ENCODE measurements at places on chromosomes 2 and 18.

DNA sequence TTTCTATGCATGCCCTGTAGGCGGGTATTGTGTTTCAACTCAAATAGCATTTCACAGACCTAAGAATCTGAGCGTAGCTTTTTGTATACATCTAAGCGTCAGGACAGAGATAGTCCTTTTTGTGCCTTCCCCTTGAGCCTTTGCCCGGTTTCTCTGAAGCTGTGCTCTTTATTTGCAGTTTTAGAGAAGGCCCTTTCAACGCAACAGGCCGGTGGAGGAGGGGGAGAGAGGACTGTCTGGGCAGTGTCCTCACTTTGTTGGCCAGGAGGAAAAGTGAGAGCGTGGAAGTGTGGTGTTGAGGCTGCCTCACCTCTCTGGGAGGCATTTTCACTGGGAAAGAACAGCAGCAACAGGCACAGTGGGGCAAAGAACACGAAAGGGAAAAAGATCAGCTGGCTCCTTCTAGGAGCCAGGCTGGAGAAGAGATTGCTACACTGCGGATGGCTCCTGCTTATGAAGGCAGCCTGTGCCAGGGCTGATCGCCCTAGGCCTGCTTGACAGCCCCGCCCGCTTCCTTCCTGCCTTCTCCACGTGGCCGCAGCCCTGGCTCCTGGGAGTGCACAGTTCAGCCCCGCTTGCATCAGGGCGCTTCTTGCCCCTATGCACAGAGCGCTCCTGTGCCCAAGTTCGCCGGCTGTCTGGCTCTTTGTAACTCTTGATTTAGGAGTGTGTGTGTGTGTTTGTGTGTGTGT, 195.6 kb upstream of the POU3F3 start:
- no peak for DNase-seq

DNA sequence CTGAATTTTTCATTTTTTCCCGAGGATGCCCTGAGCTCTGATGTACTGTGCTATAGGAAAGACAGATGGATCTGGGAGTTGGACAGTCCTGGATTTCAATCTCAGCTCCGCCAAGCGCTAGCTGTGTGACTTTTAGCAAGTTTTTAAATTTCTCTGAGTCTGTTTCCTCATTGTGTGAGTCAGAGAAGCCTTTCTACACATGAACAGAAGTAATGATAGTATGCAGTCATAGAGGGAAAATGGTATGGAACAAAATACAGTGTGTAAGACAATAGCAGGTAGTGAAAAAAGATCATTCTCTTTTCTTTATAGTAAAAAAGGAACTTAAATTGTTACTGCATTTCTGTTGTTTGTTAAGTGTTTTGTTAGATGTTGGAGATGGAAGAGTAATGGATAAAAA, 52.4 kb upstream of the PPM1B start:
- no peak for DNase-seq

GRCh38 chr2:109102588-109103233, 26.3 kb upstream of the SH3RF3 start:
- no peak for DNase-seq

DNA sequence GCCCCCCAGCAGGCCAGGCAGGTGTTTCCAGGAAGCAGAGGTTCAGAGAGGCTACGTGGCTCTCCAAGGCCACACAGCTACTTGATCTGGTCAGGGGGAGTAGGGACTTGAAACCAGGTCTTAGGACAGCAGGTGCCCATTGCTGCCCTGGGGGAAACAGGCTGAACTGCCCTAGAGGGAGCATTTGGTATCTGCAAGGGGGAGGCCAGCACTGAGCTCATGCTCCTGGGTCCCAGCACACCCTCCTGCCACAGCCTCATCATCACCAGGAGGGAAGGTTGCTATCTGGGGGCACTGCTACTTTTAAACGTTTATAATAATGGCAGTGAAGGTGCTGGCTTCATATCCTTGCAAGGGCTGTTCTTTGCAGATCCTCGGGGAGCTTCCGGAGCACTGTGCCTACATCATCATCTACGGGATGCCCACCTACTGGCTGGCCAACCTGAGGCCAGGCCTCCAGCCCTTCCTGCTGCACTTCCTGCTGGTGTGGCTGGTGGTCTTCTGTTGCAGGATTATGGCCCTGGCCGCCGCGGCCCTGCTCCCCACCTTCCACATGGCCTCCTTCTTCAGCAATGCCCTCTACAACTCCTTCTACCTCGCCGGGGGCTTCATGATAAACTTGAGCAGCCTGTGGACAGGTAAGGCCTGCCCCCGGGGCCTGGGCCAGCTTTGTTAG, 36.1 kb downstream of the ABCG8 start:
- no peak for DNase-seq

GRCh38 chr2:235008584-235009044, 56.8 kb downstream of the SH3BP4 start:
- no peak for DNase-seq

DNA sequence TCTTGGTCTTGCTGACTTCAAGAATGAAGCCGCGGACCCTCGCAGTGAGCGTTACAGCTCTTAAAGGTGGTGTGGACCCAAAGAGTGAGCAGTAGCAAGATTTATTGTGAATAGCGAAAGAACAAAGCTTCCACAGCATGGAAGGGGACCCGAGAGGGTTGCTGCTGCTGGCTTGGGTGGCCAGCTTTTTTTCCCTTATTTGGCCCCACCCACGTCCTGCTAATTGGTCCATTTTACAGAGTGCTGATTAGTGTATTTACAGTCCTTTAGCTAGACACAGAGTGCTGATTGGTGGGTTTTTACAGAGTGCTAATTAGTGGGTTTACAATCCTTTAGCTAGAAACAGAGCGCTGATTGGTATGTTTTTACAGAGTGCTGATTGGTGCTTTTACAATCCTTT, 88.0 kb upstream of the LTBP1 start:
- DNase-seq: no peak

DNA sequence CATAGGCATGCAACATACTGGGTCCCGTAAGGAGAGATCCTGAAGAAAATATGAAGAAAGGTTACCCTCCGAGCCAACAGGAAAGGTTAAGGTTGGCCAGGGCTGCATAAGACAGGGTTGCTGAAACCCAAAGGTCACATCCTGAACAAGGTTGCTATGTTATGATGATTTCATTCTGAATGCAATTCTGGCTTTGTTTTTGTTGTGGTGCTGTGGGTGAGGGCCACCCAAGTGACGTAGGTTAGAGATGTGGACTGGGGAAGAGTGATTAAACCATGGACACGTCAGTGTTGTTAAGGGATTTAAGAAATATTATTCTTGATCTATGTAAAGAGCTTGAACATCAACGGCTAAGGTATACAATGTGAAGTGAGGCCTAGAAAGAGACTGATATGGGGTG, 60.0 kb downstream of the ZEB2 start:
- DNase-seq: no peak

DNA sequence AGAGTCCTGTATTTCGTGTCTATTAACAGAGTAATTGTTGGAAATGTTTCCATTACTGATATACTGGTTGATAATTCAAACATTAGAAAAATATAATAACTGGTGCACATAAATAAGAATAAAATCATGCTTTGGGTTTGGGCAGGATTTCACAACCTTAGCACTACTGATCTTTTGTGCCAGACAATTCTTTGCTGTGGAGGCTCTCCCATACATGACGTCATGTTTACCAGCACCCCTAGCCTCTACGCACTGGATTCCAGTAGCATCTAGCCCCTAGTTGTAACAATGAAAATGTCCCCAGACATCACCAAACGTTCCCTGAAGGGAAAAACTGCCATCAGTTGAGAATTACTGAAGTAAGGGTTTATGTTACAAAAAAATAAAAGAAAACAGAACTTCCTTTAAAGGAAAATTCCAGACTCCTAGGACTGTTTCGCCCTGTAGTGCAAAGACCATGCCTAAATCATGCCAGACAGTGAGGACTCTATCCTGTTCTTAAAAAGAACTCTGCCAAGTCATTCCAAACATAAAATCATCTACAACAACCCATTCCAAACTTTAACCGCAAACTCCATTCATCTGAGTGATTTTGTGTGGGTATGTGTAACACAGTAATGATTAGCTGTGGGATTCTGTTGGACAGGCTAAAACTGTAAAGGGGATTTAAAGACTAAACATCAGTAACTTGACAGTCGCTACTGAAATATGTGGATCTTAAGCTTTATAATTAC, 313.4 kb upstream of the CCDC68 start:
- DNase-seq: no peak

GRCh38 chr2:44786045-44786816, 155.3 kb upstream of the SIX3 start:
- no peak for DNase-seq

GRCh38 chr18:48452861-48453323, 43.7 kb upstream of the ZBTB7C start:
- no peak for DNase-seq

DNA sequence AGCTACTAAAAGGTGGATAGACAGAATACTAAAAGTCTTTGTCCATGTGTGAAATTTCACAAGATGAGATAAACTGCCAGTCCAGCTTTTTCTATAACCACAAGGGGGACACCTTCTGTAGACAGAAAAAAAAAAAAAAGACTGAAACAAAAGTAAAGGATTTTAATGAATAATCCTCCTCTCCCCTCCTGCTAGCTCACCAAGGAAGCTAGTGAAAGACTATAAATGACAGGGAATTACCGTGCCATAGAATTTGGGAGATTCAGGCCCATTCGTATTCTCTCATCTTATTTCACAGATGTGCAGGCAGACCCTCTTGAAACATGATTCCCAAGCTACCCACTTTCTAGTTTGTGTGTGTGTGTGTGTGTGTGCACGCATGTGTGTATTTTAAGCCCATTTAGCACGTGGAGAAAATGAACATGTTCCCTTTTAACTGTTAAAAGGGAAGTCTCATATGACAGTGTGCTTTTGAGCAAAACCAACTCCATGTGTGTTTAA, 36.3 kb upstream of the SLC8A1 start:
- no peak for DNase-seq

- no peak for DNase-seq
These were observed 200.3 kb downstream of the SNTG2 start for GRCh38 chr2:1150724-1151511.

DNA sequence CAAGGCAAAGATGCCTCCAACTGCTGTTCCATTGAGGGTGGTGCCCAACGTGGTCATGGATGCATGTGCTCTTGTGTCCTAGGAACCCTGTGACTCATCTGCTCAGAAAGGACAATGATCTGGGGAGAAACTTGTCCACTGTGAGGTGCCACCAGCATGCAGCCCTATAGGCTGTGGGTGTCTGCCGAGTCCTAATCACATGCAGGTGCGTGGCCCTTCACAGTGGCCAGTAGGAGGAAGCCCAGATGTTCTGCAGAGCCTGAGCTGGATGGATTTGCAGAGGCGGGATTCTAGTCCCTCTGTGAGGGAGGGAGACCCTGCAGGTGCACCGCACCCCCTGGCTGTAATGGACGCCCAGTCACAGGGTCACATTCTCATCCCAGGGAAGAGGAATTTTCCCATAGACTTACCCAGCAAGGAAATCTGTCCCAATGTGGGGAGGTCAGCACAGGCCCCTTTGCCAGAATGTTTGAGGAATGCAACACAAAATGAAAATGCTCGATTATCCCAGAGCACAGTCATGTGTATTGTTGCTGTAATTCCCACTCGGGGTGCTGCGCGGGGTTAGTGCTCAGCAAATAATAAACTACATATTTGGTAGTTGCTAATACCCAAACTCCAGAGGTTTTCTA, 13.9 kb downstream of the GDF7 start:
- DNase-seq: no peak

- DNase-seq: no peak
These were observed 49.3 kb downstream of the ZNF516 start for GRCh38 chr18:76445741-76446232.

GRCh38 chr2:222193328-222193983, 105.3 kb downstream of the PAX3 start:
- DNase-seq: no peak

- DNase-seq: no peak
These were observed 13.3 kb downstream of the CELF4 start for GRCh38 chr18:37552286-37552685.

DNA sequence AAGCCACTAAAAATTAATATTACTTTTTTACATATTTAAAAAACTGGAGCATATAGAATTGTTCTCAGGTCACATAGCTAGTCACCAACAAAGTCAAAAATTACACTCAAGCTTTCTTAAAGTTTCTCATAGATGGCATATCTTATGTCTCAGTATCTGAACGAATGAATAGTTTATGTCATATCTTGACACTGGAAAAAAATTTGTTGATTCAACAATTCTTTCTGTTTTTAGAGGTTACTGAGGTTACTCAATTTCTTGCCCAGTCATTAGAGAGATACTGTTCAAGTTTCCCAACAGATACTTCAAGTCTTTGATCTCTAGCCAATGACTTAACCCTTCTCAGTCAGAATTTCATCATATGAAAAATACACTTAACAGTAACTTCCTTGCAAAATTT, 113.1 kb upstream of the XIRP2 start:
- no peak for DNase-seq

- no peak for DNase-seq
These were observed 31.3 kb downstream of the MAL start for GRCh38 chr2:95056461-95057459.

GRCh38 chr2:34936089-34936488, 1337.0 kb upstream of the FAM98A start:
- DNase-seq: no peak

GRCh38 chr2:27903649-27904404, 13.3 kb downstream of the BABAM2 start:
- no peak for DNase-seq

- no peak for DNase-seq
These were observed 384.4 kb downstream of the EIPR1 start for GRCh38 chr2:2993172-2993692.

GRCh38 chr2:149100739-149101699, 62.5 kb downstream of the LYPD6B start:
- DNase-seq: no peak

- no peak for DNase-seq
These were observed 53.9 kb downstream of the DYNC1I2 start for GRCh38 chr2:171741189-171741588.

DNA sequence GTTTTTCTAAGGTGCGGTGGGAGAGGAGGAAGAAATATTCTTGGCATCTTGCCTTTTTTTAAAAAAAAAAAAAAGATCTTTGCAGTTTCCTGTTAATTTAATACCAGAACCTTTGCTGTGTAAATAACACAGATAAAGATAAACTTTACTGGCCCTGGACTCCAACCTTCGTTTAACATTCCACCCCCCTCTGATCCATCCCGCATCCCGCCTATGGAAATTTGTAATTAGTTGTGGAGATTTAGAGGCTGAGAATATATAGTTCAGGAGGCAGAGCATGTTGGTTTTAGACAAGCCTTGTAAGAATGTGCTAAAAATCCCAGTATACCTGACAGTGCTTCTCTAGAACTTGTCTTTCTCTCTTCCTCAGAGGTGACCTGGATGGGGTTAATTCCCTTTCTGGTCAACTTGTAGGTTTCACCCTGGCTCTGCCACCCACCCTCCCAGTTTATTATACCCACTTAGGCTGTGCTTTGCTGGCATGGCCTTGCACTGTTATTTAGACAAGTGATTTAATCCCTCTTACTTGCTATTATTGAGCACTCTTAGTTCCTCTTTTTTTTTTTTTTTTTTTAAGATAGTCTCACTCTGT, 2.9 kb upstream of the C2orf72 start:
- no peak for DNase-seq

- DNase-seq: no peak
These were observed 93.7 kb downstream of the SESTD1 start for GRCh38 chr2:179170901-179171300.

GRCh38 chr2:10597956-10598355, 91.8 kb downstream of the NOL10 start:
- DNase-seq: no peak

- no peak for DNase-seq
These were observed 638.1 kb downstream of the ERBB4 start for GRCh38 chr2:211900518-211900917.
